Kidney (tissue), 22 donors: ENCODE measurements at places on chromosomes 11 and 22.

GRCh38 chr22:27181537-27181936 is 524.1 kb downstream of the MIAT start:
- DNase-seq, result no peak

DNA sequence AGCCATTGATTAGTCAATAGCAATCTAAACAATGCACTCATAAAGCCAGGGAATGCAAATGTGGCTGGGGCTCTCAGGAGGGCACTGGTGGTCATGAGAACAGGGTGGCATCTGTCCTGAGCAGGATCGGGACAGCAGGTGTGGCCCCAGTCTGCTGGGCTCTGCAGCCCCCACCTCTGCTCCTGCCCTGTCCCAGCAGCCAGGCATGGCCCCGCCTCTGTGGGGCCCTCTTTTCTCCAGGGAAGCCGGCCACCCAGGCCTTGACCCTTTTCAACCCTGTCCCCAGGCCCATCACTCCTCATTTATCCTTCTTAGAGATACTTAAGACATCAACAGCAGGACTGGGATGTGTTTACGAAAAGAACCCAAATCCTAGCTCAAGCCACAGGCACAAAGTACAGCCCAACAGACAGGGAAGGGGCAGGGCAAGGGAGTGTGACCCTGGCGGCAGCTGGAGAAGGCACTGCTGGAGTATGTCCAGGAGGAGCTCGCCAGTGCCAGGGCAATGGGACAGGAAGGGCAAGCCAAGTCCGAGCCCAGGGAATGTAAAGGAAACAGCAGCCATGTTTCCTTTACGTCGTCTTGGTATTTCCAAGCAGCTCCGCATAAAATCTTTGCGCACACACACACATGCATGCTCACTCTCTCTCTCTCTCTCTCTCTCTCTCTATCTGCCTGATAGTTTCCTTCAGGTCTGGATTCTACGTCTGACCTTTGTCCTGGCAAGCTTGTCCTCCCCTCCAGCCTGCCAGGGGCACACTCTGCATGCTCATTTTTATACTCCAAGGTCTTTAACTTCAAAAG is 59.9 kb downstream of the DGCR2 start:
- peak; percentile 8 for DNase-seq

- DNase-seq, result no peak
Observed at GRCh38 chr22:33640900-33641299, 279.4 kb downstream of the LARGE1 start.

DNA sequence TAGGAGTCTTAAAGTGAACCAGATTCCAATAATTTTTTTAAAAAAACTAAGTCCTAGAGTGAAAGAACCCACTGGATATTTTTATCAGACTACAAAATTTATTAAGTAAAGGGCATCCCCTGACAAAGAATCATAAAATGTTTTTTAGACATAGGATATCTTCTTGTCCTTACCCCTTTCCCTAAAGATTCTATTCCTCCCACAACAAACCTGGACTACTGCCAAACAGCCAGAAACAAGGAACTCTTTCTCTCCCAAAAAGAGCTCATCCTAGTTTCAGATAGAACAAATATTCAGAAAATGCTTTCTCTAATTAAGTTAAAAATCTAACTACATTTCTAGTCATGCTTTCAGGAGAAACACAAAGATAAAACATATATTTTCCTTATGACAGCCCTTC is 327.1 kb downstream of the FAM181B start:
- no peak for DNase-seq

- DNase-seq, result peak; percentile 68
Observed at GRCh38 chr22:45497351-45498145, 5.1 kb upstream of the FBLN1 start.

- no peak for DNase-seq
Observed at GRCh38 chr11:83078269-83078668, 6.6 kb upstream of the RAB30 start.

DNA sequence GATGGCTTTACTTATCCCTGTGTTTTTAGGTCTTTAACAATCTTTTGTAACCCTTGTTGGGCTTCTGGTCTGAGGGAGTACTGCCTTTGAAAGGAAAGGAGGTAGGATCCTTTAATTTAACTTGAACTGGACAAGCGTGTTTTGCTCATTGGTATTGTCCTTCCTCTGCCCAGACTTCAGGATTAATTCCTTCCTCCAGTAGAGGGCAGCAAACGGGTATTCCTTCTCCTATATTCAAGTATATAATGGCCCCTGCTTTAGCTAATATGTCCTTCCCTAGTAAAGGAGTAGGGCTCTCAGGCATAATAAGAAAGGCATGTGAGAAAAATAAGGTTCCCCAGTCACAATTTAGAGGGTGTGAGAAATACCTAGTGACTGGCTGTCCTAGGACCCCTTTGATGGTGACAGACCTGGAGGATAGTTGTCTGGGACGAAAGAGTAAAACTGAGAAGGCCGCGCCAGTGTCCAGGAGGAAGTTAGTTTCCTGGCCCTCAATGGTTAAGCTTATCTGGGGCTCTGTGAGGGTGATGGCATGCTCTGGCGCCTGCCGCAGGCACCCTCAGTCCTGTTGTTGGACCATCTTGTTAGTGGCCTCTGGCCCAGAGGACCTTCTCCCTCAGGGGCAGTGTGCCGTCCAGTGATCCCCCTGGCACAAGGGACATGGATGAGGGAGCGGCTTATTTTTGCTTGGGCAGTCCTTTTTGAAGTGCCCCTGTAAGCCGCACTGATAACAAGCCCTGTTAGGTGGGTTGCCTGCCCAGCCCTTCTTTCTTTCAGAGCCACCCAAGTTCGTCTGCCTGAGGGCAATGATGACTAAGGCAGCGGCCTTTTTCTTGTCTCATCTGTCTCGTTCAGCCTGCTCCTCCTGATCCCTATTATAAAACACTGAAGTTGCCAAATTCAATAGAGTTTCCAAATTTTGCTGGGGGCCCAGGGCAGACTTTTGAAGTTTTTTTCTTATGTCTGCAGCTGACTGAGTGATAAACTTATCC is 51.8 kb downstream of the C11orf71 start:
- DNase-seq, result peak; percentile 75

DNA sequence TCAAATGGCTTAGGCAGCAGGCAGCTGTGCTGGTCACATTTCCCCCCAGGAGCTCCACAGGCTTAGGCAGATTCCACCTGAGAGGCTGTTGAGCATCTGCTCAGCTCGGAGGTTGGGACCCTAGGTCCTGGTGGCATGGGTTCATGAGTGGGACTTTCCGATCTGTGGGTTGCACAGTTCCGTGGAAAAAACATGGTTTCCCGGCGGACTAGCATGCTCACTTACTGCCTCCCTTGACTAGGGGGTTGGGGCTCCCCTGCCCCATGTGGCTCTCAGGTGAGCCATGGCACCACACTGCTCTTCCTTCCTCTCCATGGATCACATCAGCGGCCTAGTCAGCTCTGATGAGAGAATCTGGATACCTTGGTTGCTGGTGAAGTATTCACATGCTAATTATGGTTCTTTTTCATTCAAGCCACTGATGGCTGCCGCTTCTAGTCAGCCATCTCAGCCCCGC is 685.1 kb downstream of the METTL15 start:
- DNase-seq, result no peak

DNA sequence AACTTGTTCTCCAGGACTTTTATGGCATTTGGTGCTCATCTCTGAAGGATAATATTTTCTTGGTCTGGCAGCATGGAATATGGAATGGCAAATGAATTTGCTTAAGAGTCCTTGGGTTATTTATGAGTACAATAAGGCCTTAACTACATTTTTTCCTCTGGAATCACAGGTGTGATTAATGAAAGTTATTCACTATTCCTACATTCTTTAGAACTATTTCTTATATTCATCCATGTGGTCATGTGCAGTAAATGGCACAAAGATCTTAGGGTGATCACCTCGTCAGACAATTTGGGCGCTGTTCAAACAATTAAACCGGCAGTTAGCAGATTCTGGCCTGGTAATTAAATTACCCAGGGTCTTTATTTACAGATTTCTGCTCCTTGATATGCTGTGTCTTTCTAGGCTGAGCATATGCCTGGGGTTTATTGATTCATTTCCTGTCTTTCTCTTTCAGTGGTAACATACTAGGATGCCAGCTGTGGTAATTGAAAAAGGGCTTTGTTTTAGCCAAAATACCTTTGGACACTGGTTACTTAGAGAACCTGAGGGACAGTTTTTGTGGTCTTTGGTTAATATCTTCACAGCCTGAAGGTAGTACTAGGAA is 31.6 kb downstream of the SIK2 start:
- DNase-seq, result no peak

DNA sequence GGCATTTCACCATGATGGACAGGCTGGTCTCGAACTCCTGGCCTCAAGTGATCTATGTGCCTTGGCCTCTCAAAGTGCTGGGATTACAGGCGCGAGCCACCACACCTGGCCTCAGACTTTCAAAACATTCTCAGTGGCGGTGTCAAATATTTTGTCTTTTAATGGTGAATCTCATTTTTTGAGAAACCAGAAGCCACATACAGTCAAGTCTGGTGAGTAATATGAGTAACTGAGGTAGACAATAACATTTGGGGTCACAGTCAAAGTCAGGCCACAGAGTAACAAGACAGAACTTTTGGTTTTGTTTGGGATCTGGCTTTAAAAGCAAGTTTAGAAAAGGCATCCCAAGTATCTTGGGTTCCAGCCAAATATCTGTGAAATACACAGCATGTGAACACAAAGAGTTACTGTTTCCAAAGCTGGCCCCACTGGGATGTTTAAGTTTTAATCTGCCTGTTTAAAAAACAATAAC is 5.6 kb upstream of the TMA7B start:
- DNase-seq, result peak; percentile 85

DNA sequence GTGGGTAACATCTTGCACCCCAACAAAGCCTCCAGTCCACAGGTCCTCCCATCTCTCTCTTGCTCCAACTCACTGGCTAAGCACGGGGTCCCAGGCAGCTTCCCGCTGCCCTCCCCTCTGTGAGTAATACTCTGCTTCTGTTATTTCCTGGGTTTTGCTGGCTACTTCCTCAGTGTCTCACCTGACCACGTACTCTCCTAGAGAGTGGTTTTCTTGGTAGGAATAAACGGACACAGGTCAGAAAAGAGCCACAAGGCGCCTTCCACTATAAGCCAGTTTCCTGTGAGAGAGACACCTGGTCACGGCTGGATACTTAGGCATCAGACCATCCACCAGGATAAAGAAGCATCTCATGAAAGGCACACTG is 36.0 kb downstream of the ARRB1 start:
- no peak for DNase-seq

DNA sequence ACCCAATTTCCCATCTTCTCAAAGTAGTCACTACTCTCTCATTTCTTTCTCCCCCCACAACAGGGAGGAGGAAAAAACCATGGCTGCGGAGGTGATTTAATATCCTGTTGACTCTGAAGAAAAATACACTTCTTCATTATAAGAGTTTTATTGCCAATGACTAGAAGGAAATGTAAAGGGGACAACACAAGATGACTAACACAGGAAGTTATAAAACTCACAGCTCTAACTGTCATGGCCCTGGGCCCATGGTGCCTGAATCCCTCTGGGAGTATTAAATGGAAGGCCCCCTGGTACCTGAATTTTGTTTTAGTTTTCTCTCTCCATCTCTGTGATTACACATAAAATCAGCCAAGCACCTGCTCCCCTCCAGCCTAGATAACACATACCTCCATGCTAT is 352.8 kb upstream of the FAT3 start:
- peak; percentile 21 for DNase-seq

DNA sequence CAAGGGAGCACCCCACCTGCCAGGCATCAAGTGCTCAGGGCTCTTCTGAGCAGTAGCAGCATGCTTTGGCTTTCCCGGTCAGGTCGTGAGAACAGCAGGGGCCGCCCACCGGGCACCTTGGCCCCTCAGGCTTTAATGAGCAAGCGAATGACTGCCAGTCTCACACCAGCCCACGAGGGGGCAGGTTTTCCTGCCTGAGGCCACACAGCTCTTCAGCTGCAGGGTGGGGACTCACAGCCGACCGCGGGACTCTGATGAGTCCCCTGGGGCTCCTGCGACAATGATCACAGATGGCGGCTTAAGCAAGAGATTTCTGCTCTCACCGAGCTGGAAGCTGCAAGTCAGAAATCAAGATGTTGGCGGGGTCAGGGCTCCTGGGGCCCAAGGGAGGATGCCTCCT is 14.3 kb upstream of the FGF19 start:
- DNase-seq, result peak; percentile 80

DNA sequence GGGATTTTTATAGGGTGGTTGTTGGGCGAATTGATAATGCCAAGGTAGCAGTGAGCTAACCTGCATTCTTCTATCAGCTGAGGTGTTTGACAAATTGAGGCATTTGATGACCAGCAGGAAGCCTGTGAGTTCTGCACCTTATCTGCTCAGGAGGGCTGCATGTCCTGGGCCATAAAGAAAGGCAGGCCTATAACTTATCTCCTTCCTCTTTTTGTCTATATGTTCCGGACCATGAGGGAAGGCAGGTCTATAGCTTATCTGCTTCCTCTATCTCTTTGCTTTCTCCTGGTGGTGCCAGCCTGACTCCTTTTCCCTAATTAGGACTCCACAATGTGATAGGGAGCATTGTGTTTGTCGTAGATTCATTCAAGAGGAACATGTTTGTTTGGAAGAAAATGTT is 8.6 kb upstream of the JAM3 start:
- no peak for DNase-seq

DNA sequence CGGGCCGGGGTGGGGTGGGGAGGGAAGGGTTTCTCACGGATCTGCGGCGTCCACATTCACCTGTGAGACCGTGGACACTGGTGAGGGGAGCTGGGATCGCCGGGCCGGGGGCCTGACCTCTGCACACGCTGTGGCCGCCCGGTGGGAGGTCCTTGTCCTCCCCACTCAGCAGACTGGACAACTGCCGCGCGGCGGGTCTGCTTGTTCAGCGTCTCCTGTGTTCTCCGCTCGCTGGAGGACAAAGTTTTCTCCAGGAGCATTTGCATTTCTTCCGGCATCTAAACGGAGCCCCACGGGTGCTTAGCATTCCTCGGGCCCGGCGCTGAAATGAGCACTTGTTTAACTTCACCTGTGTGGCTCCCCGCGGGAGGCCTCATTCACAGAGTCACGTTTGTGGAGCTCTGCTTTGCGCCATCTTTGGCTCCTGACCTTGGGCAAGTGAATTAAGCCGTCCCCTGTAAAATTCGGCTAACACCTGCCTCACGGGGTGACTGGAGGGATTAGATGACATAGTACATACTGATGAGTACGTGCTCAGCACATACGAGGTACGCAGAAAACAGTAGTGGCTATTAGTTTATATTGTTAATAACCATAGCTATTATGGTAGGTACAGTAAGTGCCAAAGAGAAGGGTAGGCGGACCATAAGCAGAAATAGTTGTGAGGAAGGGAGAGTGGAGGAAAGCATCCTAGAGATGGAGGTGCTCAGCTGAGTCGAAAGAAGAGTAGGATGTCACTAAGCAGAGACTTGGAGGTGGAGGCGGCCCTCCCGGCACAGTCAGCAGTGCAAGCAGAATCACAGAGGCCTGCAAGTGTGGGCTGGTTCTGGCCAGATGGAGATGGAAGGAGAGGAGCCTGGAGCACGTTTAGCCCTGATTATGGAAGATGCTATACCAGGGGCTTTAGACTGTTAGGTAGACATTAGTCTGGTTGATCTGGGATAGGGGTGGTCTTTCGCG is 885 bp downstream of the TRMU start:
- DNase-seq, result no peak

DNA sequence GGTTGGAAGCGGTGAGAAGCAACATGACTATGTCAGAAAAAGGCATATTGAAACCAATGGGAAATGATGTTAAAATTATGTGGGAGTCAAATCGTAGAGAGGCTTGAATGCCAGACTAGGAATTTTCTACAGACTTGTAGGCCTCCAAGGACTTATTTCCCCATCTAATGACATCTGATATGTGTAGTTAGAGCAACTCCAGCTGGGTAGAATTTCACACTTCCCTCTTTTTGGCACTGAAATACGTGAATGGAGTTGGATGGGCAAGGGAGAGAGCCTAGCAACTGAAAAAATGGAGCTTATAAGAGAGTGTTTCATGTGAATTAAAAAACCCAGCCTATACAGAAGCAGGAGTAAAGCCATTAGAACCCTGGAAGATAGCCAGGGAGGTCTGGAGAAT is 304.2 kb downstream of the INSC start:
- DNase-seq, result no peak

- DNase-seq, result peak; percentile 92
Observed at GRCh38 chr11:32333320-32333991, 101.9 kb downstream of the WT1 start.
